ENCODE measurements at places on chromosomes 6 and 20.
A peak's percentile ranks its signal among the peaks of the same experiment; 100 is the strongest.

DNA sequence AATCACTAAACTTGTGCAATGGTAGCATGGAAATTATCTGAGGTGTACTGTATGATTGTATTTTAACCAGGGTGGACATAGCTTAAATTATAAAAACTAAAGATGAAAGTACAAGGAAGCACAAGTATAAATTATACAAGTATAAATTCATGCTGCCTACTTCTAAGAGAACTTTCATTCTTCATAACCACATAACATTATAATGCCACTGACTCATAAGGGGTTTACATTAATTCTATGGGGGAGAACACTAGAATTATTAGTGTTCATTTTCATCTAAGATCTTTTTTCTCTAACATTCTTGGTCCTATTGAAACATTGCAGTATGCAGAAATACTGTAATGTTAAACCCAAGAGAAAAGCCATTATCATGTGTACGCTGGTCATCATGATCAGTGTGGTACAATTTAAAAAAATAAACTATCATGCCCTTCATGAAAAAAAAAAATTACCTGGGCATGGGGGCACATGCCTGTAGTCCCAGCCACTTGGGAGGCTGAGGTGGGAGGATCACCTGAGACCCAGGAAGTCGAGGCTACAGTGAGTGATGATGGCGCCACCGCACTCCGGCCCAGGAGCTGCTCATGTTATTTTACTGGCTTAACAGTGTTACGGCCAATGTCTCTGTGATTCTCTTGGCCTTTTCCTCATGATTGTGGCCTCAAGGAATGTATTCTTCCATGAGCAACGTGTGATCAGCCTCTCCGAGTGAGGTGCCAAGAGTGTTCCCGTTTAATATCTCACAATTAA lies 25.9 kb upstream of the AHCY start:
- no peak for DNase-seq

DNA sequence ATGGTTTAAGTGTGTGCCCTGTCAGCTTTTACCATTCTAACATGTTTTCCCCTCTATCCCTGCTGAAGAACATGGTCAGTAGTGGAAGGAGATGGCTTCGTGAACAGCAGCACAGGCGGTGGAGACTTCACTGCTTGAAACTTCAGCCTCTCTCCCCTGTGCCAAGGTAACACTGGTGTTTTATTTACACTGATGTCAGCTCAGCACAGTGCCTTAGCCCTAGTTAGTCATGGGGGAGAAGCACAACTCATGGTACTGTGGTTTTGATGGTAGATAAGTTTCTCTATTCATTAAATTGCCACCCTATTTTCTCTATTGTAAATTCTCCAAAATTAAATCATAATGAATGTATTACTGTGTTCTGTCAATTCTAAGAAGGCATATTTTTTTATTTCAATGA lies 56.6 kb downstream of the MTHFD1L start:
- no peak for DNase-seq

DNA sequence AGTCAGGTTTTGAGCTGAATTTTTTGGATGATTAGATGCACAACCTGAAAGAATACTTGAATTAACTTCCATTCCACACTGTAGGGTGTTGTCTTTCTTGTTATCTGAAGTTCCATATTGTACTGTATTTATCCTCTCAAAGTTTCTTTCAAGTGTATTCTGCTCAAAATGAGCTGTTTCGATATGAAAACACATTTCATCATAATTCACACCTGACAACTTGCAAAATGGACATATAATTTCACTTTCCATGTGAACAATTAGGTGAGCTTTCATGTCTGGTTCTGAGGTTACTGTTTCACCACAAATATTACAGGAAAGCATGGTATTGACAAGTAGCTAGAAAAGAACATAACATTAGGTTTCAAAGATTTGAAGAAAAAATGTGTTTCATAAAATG lies 1.7 kb downstream of the ZUP1 start:
- no peak for DNase-seq

DNA sequence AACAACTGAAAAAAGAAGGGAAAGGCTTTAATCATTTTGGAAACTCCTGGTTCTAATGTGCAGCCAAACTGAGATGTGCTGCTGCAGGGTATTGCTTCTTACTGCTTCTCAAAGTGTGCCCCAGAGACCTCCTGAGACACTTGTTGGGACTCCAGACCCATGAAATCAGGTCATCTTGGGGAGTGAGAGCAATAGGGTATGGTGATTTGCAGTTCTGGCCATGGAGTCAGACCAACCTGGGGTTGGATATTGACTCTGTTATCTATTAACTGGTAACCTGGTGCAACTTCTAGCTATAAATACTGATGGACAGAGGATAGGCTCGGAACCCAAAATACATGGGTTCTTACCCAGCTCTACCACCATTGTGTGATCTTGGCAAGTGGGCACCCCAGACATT lies 3.8 kb downstream of the TSPO2 start:
- DNase-seq: no peak

- no peak for DNase-seq
These were observed 141.1 kb upstream of the SGK1 start for GRCh38 chr6:134458857-134459657.

DNA sequence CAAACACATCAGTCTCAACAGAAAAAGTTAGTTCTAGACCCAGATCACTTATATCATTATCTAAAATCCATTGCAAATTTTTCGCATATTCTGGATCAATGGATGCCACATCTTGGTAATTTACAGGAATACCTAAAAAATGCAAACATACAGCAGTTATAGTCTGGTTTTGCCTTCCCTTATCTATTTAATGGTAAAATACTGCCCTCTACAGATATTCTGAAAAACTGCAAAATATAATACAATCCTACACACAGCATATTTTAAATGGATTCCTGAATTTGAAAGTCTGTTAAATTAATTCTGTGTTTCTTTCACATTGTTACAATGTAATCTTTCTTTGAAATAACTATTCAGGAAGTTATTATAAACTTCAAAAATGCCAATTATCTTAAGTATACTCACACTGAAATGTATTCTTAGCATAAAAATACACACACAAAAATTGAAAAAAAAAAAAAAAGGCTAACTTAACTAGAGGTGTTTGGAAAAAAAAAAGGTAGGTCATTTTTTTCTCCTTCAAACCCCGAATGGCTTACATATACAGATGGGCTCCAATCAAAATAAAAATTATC lies 88.4 kb downstream of the HACE1 start:
- no peak for DNase-seq

GRCh38 chr6:37456126-37456525 lies 23.1 kb downstream of the CMTR1 start:
- no peak for DNase-seq

GRCh38 chr20:34403063-34403827 lies 40.2 kb downstream of the ITCH start:
- no peak for DNase-seq

DNA sequence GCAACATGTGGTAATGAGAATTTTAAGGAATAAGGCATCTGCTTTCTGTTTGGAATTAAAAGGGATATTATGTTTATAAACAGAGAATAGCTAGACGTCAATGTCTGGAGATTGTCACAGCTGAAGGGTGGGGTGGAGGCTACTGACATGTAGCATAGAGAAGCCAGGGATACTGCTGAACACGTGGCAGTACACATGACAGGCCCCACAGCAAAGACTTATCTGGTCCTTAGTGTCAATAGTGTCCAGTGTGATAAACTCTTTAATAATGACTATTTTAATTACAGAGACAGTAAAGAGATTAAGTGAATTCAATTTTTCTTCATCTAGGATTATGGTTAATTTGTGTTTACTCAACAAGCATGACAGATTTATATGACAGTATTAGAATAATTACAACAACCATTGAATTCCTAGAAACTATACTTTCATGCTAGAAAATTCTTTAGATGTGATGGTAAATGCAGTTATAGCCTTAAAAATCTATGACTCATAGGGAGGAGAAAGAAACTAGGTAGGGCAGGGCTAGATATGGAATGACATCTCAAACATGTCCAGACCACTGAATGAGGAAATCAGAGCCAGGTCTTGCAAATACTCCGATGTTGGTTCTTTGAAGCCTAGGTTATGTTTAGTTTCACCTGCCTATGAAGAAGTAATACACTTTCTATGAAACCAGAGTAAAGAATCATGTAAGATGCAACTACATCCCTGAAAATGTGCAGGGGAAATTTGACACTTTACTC lies 399.5 kb downstream of the PHF3 start:
- DNase-seq: no peak

DNA sequence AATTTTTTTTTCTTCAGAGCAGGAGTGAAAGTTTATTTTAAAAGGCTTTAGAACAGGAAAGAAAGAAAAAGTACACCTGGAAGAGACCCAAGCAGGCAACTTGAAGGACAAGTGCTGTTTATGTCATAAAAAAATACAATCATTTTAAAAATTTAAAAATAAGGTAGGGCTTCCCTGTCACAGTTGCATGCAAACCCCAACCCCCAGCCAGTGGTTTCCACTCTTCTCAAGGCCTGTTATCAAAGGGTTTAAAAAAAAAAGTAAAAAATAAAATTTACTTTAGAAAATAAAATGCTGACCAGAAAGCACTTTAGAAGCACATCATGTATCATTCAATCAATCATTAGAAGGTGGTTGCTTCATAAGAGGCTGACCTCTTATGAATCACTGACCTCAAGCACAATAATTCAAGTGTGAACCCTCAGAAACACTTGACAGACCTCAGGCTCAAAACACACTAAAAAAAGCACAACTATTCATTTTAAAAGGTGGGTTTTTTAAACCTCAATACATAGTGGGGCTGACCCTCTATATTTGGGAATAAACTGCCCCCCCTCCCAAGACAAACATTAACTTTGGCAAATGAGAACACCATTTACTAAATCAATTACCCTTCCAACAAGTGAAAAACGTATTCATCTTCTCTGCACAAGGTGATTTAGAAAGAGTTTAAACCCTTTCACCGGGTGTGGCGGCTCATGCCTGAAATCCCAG lies 15.6 kb downstream of the ILRUN start:
- no peak for DNase-seq

DNA sequence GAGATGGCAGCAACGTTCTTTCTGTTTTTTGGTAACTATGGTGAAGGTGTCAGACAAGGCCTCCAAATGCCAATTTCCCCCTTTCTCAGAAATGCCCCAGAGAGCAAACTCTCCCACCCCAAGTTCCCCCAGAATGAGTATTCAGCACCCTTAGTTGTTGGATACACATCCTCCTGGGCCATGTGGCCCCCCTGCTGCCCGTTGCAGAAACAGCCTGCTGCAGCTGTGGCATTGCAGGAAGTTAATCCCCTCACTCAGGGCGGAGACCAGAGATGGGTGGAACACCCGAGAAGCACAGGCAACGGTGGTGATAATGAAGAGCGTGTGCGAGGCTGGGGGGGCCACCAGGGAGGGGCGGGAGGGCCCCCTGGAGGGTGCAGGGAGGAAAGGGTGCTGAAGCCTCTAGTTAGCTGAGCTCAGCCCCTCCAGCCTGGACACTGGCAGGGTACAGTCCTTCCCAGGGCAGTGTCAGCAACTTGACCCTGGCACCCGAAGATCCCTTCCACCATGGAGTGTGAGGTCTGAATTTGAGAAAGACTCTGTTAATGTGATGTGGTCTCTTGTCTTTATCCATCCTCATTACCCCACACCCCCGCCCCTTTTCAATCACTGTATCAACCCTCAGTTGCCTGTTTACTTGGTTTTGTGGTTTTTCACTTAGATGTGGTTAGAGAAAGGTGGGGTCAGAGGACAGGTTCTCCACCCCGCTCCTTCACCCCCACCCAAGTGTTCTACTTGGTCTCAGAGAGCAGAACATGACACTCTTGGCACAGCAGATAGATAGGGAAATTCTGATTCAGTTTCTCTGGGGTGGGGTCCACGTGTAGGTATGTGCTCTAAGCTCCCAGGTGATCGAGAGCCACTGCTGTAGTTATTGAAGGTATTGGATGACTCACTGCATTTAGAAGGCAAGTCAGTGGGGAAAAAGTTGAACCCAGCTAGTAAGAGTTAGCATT lies 208.8 kb upstream of the SUPT3H start:
- DNase-seq: peak; percentile 47

DNA sequence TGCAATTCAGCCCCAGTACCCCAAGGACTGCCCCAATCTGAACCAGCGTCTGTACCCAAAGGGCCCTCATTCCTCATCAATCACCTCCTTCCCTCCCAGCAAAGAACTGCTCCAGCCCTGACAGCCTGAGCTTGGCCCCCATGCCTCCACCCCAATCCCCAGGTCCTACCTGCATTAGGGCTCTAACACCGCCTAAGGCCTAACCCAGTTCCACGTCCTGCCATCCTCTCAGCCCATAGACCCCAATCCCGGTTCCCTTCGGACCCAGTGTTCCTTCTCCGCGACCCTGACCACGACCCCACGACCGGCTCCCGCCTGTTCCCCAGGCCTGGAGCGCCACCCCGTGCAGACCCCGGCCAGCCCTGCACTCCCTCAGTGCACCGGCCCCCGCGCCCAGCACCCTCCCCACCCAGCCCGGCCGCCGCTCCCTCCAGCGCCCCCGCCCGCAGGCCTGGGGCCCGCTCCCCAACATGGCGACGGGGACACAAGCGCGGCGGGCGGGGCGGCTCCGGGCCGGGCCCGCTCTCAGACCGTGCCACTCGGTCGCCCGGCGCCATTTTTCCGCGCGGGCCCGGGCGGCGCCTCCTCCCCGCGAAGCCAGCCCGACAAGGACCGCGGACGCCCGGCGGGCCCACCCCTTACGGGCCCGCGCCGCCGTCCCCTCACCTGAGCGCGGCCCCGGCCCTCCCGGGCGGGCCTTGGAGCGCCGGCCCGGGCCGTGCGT lies 483 bp downstream of the NCOA6 start:
- peak; percentile 73 for DNase-seq

GRCh38 chr20:46087161-46087560 lies 2.6 kb downstream of the NCOA5 start:
- no peak for DNase-seq

- no peak for DNase-seq
These were observed 72.0 kb upstream of the BACH2 start for GRCh38 chr6:90368601-90369000.

- no peak for DNase-seq
These were observed 81.7 kb downstream of the CDH22 start for GRCh38 chr20:46226602-46227001.

DNA sequence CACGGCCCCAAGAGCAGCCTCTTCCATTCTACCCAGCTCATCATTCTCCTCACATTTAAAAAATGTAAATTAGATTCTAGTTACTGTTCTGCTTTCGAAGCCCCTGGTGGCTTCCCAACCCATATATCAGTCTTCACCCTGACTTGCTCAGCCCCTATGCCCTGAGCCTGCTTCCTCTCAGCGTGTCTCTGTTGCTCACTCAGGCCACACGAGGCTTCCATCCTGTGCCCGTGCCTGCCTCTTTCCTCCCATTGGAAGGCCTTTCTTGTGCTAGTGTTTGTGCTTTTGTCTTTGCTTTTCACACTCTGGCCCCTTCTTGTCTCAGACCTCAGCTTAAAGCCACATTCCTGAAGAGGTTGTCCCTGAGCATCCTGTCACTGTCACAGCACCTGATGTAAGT lies 78.1 kb downstream of the AFDN start:
- DNase-seq: no peak

DNA sequence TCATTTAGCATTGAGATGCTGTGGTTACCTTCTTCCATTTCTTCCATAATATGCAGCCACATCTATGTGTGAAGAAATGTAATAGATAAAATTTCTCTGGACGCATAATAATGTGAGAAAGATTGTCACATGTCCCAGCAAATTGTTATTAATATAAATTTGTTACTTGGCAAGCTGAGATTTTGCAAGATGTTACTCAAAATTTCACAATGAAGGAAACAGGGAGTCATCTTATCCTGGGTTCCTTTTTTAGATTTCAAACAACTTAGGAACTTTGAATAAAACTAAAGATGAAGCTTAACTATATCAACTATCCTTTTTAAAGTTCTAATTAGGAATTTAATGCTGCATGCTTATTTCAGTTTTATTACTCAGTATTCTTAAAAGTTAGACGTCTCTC lies 3.6 kb downstream of the ESR1 start:
- no peak for DNase-seq

- DNase-seq: no peak
These were observed 2.7 kb downstream of the EYA4 start for GRCh38 chr6:133243723-133244305.
